ENCODE measurements at places on chromosomes 11 and 22.

DNA sequence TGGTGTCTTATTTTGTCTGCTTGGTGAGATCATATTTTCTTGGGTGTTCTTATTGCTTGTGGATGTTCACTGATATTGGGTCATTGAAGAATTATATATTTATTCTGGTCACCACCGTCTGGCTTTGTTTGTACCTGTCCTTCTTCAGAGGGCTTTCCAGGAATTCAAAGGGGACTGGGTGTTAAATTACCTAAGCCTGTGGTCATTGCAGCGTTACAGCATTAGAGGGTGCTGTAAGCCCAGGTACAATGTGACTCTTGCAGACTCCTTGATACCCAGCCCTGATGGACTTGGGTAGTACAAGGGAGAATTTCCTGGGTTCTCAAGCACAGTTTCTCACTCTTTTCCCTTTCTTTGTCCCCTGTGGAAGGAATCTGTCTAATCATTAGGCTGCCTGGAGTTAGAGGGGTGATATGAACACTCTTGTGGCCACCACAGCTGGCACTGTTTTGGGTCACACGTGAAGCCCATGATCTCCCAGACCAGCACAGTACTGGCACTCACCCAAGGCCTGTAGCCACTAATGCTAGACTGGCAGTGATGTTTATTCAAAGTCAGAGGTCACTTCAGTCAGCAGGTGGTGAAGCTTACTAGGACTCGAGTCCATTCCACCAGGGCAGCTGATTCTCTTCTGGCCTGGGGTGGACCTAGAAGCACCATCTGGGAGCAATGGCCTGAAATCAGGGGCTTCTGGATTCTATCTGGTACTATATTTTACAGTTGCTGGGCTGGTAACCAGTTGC is 56.1 kb upstream of the NARS2 start:
- DNase-seq, result no peak

DNA sequence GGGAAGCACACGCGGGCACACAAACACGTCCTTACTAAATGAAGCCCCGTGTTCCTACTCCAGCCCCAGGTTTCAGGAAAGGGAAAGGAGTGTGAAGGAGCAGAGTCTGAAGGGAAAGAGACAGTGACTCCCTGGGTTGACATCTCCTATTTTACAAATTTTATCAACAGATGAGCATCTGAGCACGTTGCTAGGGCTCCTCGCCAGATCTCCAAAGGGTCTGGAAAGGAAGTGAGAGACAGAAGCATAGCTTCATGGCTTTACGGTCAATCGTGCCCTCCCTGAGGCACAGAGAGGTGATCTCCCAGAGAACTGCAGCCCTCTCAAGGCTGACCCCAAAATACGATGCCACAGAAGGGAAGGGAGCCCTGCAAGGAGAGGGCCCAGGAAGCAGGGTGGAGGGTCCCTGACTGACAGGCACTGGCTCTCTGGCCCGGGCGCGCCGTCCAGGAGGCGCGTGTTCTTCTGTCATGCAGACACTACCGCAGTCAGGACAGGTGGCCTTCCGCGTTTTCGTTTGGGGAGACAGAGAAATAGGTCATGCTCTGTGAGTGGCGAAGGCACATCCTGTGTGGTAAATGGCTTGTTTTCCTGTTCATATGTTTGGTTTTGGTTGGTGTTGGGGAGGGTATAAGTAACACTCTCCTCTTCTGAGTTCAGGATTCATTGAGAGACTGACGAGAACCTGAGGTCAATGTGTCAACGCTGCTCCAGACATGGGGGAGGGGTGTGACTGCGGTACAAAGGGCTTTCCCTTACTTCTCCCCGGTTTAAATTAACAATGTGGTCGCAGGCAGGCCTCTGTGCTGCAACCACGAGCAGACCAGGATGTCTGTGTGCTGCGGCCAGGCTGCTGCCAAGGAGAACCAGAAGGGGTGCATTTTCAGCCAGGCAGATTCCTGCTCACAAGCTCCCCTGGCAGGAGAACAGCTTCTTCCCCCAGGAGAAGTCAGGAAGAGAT is 813.3 kb downstream of the OPCML start:
- no peak for DNase-seq

GRCh38 chr11:28566339-28567089 is 458.3 kb downstream of the METTL15 start:
- DNase-seq, result peak; percentile 62

GRCh38 chr11:127027789-127028188 is 27.2 kb upstream of the KIRREL3 start:
- no peak for DNase-seq

DNA sequence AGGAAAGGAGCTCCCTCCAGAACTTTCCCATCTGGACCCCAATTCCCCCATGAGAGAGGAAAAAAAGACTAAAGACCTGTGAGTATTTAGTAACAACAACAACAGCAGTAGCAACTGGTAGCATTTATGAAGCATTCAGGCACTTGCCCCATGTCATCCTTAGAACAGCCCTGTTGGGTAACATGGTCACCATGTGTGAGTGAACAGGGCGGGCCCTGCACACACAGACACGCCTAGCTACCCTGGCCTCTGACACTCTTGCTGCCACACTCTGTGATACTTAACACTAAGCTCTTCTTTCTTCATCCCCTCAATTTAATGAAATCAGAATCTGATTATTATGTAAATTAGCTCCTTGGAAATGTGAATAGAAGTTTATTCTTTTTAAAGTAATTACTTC is 26.1 kb upstream of the SLC25A18 start:
- no peak for DNase-seq

DNA sequence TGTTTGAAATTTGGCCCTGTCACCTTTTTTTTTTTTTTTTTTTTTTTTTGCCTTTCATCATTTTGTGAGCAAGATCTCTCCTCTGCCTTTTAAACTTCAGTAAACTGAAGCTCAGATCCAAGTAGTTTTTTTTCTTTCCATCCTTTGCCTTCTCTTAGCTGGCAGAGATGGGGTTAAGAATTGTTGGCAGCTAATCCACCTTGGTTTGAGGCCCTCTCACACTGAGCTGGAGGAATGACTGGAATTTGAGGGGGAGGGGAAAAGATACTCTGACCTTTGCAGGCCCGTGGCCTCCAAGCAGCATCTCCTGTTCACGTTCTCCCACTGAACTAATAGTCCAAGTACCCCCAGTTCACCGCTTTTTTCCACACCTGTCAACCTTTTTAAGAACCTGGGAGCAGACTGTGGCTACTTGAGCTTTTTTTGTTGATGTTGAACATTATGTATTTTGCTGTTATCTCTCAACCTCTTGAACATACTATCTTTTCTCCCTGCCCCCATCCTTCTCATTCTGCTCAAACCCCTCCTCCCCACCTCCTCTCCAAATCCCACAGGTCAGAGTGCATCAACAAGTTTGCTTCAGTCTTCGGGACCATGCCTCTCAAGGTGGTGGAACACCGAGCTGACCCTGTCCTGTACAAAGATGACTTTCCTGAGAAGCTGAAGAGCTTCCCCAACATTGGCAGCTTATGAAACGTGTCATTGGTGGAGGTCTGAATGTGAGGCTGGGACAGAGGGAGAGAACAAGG is 66.2 kb downstream of the ALX4 start:
- no peak for DNase-seq

DNA sequence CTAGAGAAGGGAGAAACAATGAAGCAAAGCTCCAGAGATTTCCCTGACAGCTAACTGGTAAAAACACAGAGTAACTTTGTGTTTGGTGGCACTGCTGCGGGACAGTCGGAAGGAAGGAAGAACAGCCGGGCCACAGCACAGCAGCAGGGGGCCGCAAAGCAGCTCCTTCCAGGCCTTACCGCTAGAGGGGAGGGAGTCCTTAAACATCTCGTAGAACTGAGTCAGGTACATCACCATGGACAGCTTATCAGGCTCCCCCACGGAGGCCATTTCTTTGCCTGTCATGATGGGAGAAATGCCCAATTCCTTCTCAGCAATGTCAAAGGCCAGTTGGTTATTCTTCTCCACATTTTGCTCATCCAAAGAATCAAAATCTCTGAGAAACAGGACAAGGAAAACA is 114.6 kb upstream of the BID start:
- peak; percentile 9 for DNase-seq

DNA sequence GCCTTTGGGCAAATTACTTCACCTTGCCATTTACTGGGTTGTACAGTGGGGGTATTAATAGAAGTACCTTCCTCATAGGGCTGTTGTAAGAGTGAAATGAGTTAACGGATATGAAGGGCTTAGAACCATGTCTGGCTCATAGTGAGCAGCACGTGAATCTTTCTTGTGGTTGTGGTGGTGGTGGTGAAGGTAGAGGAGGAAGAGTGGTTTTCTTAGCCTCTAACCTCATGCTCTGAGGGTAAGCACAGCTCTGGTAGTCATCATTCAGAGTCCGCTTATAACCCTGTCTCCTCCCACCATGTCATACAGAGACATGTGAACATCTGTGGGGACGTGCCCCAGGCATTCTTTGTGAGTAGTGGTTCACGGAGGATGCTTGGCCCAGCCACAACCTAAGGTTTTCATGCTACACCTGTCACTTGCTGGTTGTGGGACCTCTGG is 43.6 kb downstream of the TEAD1 start:
- DNase-seq, result no peak

All from glomerular endothelial cell (primary cell).